GM13977 (cell line): ENCODE measurements at places on chromosomes 16 and 17.

DNA sequence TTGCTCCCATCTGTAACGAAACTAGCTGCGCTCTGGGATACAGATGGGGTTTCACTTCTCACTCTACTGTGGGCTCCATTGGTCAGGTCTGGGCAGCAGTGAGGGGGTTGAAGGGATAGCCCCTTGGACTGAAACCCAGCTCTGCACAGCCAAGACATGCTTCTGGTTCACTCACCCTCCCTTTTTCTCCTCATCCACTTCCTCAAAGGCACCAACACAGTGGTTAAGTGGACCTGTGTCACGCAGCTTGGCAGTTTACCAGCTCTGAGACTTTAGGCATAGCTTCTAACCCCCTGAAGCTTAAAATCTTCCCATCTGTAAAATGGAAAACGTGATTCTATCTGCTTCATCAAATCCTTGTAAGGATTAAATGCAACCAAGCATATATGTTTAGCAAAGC is 11.5 kb upstream of the KRT38 start:
- DNase-seq = no peak

- DNase-seq = no peak
Observed at GRCh38 chr17:82838386-82839063, 1.3 kb downstream of the ZNF750 start.

- no peak for DNase-seq
Observed at GRCh38 chr17:69535016-69535570, 120.6 kb downstream of the MAP2K6 start.

- no peak for DNase-seq
Observed at GRCh38 chr17:5922476-5922875, 147.7 kb upstream of the WSCD1 start.

- DNase-seq = no peak
Observed at GRCh38 chr16:66416939-66417700, 10.0 kb upstream of the BEAN1 start.

DNA sequence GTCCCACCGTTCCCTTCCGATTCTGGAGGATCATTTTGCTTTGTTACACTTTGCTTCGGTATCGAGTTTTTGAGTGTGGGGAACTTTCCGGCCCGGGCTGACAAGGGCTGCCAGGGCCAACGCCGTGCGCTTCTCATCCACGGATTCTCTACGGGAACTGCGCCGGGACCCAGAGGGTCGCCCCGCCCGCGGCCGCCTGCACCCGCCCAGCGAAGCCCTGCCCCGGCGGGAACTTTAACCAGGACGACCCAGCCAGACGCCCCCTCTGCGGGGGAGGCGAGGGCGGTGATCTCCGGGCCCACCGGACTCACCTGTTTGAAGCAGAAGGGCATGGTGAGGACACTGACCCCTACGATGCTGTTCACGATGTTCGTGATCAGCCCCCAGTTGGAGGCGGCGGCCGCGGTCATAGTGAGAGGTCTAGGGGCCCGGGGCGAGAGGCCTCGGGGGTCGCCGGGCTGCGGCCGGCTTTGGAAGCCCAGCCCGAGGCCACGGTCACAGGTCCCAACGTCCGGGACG is 536 bp downstream of the SLC38A10 start:
- DNase-seq = no peak

DNA sequence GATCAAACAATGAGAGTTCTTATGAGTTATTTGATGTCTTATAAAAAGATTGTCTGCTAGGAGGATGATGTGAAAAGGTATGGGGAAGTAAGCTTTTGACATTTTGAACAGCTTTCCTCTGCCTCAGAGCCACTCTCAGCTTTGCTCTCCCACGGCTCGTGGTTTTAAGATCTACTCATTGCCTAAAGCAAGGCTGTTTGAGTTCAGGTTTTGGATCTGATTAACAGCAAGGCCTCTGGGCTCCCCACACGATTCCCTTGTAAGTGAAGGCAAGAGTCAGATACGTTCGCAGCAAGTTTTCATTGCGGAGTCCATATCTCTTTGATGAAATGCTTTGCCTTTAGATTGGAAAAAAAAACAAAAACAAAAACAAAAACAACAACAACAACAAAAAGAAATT is 515.0 kb upstream of the SALL1 start:
- DNase-seq = no peak

DNA sequence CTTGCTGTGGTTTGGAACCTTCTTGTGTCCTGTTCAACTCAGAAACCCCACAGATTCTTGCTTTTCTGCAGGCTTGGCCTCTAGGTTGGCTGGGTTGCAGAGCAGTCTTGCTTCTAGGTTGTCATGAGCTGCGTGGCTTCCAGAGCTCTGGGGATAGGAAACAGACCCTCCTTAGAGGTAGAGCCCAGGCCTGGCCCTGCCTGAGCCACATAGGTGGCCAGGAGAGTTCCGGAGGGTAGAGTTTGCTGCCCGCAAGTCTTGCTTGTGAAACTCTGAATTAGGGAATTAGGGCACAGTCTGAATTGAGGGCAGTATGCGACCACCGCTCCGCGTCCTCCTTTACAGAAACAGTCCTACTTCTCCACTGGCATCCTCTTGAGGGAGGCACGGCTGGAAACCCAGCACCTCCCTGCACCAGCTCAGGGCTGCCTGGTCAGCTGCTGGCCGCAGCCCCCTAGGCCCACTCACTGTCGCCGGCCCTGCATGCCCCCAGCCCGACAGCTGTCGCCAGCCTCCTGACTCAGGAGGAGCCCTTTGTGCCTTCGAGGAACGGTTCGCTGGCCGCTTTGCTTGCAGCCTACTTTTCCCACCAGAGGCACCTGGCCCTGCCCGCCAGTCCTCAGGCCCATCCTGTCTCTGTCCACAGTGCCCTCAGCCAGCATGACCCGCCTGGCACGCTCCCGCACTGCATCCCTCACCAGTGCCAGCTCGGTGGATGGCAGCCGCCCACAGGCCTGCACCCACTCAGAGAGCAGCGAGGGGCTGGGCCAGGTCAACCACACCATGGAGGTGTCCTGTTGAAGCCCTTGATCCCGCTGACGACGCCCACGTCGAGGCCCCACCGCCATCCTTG is 4.3 kb upstream of the SETD6 start:
- no peak for DNase-seq

DNA sequence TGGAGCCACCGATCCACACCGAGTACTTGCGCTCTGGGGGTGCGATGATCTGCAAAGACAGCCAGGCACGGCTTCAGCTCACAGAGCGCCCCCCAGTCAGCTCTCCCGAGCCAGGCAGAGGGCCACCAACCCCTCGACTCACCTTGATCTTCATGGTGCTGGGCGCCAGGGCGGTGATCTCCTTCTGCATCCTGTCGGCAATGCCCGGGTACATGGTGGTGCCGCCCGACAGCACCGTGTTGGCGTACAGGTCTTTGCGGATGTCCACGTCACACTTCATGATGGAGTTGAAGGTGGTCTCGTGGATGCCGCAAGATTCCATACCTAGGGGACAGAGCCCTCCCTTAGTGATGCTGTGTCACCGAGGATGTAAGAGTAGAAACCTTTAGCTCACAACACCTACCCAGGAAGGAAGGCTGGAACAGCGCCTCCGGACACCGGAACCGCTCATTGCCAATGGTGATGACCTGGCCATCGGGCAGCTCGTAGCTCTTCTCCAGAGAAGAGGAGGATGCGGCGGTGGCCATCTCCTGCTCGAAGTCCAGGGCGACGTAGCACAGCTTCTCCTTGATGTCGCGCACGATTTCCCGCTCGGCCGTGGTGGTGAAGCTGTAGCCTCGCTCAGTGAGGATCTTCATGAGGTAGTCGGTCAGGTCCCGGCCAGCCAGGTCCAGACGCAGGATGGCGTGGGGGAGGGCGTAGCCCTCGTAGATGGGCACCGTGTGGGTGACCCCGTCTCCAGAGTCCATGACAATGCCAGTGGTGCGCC is 1.6 kb downstream of the ACTG1 start:
- no peak for DNase-seq

- peak; percentile 41 for DNase-seq
Observed at GRCh38 chr17:78412403-78412802, 34.0 kb downstream of the PGS1 start.

GRCh38 chr17:3007651-3008121 is 55.7 kb downstream of the OR1D5 start:
- no peak for DNase-seq

- peak; percentile 92 for DNase-seq
Observed at GRCh38 chr17:7887482-7888183, 956 bp upstream of the CHD3 start.

- DNase-seq = no peak
Observed at GRCh38 chr17:81740395-81740961, 28.4 kb downstream of the SLC25A10 start.

DNA sequence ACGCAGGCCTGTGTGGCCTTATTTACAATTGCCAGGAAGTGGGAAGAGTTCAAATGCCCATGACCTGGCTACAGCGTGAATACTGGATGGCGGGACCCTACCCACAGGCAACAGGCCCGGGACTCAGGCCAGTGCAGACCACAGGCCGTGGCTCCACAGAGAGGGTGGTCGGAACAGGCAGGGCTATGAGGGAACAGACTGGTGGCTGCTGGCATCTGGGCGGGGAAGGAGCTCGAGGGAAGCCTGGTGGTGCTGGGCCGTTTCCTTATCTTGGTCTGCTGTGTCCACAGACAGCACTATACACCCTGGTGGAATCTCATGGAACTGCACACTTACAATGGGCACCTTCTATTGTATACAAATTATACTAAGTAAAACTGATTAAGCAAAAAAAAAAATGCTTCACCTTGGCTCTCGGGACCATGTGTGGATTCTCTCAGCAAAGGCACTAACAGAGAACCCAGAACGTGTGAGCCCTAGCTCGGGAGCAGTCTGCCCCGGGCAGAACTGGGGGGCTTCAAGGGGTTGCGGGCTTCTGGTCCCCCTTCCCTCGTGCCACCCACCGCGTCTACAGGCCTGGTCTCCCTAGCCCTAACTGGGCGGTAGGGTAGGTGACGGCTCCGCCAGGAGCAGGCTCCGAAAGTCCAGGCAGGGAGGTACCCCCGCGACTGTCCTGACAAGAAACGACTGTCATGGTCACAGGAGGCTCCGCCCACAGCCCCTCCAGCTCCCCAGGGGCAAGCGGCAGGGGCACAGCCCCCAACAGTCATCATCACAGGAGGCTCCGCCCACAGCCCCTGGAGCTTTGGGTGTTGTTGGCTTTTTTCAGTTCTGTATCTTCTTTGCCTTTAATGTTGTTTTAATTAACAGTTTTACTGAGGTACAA is 21.8 kb downstream of the CEP131 start:
- DNase-seq = peak; percentile 77

DNA sequence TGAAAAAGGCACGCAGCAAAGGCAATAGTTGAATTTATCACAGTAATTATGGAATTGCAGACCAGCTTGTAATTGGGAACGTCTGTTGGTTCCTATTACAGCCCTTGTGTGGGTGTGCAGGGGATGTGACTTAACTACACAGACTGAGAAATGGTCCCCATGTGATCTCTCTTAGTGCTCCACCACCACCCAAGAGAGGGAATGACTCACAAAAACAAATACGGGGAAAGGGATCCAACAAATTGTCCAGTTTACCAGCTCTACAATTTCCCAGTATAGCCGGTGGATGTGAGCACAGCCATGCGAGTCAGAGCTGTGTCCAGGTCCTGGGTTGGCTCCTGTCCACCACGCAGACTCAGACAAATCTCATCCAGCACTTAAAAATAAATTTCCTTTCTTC is 337.9 kb downstream of the GRIN2A start:
- DNase-seq = no peak

GRCh38 chr17:1967213-1967612 is 57.9 kb downstream of the RTN4RL1 start:
- peak; percentile 46 for DNase-seq

DNA sequence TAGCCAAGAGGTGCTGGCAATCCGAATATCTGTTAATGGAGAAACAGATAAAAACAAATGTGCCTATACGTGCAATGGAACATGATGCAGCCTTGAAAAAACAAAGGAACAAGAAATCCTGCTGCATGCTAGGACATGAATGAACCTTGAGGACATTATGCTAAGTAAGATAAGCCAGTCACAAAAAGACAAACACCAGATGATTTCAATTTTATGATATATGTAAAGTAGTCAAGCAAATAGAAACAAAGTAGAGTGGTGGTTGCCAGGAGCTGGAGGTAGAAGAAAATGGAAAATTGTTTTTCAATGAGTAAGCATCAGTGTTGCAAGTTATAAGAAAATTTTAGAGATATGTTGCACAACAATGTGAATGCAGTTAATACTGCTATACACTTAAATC is 409.7 kb upstream of the CDH8 start:
- no peak for DNase-seq

DNA sequence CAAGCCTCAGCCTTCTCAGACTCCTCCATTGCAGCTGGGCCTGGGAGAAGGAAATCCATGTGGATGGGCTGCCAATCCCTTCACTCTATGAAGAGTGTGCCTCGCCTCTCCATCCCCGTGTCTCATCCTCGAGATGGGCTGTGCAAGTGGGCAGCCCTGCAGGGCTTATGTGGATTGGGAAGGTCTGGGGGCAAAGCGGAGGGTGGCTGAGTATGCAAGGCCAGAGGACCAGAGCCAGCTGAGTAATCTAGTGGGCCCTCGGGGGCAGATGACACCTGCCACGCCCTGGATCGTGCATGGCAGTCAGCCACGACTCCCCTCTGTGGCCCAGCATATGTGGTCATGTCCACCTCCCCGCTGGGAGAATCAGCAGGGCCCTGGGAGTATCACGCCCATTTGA is 78.9 kb downstream of the IRX5 start:
- DNase-seq = no peak

GRCh38 chr17:69710926-69711325 is 296.4 kb downstream of the MAP2K6 start:
- DNase-seq = no peak

DNA sequence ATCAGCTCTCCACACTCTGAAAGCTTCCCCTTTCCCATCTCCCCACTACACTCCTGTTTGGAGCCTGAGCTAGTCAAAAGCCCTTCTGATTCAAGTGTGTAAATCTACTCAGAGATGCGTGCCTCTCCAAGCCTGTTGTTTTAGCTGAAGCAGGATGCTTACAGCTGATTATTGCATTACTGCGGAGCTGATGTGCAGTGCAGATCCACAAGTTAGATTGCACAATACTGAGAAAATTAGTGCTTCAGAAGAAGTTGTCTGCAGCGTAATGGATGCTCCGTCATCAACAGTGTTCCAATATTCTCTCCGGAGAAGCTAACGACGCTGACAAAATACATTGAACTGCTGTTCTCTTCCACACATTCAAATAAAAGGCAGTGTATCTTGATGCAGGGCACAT is 44.8 kb upstream of the NLRP1 start:
- DNase-seq = no peak

DNA sequence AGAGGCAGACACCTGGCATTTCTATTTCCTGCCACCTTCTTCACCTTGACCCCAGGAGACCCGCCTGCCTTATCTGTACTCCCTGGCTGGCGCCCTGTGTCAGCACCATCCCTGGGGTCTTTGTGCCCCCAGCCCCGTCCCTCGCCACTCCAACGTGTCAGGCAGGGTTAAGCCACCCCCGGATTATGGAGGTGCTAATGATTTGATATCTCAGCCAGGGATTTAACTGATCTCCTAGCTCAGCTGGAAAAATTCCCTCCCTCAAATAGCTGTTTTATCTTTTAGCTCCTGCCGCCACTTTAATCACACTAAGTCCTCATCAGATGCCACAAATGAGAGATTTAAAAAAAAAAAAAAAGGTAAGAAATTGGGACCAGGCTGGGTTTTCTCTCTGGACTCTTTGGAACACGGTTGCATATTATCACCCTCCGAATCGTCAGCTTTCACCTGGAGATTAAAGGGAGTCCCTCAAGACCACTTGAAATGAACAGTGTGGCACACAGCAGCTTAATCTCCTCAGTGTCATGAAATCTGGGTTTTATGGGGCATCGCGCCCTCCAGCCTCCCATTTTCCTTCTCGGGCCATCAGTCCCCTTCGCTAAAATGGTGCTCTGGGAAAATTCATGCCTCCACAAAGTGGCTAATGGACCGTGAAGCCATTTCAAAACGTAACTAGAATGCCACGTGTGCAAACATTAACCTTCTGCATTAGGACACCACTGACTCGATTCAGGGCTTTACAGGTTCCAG is 26.2 kb upstream of the WFDC1 start:
- no peak for DNase-seq
